ENCODE measurements at places on chromosomes 1 and 21.

GRCh38 chr1:43031316-43032203 lies 72.9 kb upstream of the SLC2A1 start:
- no peak for DNase-seq

DNA sequence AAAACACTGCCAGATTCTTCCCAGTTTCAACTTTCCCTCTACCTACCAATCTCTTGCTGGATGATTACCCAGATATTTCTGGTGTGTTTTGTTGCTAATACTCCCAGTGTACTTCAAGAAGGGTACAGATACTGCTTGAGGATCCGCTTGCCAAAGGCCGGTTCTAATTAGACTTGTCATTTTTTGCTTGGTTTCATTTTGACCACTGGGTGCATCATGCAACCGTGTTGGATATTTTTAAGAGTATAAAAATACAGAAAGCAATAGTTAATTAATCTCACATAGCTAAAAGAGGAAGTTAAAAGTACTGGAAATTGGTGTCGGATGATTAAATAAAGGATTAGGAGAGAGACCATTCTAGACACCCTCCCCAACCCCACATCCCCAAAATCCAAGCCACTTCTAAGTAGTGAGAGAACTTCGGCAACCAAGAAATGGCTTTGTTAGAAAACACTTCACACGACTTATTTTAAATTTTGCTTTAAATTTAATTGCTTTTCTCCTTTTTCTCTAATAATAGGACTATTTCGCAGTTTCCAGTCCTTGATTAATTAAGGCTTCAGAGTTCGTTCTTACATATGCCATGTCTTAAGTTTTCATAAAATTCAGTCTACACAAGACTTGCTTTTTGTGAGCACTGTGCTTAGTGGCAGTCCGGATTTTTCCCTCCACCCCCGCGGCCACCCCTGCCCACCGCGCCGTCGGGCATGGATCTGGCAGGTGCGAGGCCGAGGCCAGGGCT lies 2.5 kb upstream of the CDKN2C start:
- no peak for DNase-seq

DNA sequence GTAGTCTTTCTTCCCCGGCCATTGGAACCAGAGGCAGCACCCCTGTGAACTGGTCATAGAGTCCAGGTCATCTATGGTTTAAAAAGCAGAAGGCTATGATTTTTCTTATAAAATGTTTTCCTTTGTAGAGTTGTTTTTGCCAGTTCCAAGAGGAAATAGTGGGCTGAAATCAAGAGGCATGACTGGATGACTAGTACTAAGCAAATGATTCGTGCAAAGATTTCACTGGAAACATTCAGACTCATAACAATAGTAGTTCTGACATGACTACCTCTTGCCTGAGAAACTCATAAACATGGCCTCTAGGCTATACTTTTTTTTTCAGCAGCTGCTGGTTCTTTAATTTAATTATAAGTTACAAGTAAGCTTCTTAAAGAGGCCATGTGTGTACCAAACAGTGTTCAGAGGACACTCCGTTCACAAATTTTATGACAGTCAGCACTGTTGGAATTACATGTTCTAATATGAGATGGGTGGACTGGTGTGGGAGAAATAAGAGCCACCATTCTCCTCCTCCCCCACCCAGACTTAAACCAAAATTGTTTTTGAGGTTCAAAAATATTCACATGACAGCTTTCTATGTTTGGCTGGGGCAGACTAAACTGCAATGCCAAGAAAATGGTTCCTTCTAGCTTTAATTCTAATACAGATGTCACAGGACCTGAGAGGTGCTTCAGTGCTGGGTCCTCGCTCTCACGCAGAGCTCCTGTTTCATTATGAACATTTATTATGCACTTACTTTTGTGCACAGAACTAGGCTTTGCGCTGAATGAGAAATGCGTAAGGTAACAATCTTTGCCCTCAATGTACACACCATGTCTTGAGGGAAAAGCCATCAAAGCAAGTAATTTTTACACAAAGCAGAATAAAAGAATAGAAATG lies 147.5 kb downstream of the ZC3H11B start:
- DNase-seq, result no peak

DNA sequence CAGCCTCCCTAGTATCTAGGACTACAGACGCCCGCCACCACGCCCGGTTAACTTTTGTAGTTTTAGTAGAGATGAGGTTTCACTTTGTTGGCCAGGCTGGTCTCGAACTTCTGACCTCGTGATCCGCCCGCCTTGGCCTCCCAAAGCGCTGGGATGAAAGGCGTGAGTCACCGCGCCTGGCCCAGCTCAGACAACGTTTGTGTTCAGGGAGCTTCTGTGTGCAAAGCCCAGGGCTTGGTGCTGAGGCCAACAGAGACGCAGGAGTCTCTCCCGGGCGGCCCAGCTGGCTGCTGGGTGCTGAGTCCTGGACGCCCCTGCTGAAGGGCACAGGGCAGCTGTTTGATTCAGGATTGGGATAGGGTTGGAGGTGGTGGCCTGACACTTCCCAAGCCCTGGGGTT lies 3.0 kb downstream of the PRKCZ start:
- DNase-seq, result no peak

- no peak for DNase-seq
Measured at GRCh38 chr1:41779360-41779759, 139.4 kb downstream of the HIVEP3 start.

DNA sequence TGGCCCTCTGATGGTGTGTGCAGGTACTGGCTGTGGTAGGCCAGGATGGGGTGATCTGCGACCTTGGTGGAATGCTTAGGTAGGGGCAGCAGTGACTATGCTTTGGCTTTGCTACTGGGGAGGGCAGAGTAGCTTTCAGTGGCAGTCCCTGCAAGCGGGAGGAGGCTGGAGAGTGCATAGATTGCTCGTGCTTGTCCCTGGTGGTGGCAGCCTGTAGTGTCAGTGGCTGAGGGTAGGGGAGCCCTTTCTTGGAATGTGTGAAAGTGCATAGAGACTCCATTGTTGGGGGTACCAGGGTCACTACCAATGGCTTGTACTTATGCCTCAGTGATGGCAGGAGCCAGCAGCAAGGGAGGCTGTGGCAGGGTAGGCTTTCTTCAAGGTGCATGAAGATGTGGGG lies 582.6 kb downstream of the MRPL39 start:
- no peak for DNase-seq
